ENCODE measurements at places on chromosomes 7 and 10.

DNA sequence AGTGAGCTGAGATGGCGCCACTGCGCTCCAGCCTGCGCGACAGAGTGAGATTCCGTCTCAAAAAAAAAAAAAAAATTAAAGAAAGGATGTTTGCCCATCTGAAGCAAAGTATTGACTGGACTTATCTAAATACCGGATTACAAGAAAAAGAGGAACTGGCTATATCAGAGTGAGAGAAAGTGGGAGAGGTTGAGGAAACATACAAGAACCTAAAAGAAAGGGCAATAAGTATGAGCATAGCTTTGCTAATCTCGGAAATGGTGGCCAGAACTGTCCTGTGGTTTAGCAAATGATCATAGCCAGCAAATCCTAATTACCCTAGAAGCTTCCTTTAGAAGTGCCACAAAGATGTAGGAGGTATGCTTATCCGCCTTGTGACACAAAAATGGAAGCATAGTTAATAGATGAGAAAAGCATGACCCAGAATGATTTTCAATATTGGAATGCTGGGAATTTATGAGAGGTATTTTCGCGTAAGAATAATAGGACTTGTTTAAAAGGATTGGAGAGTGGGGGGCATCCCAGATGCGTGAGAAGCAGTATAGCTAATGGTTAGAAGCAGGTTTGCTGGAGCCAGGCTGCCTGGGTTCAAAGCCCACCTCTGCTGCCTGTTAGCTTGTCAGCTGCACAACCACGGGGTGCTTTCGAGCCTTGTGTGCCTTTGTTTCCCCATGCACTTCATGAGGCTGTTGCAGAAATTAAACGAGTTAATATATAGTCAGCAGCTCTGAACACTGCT lies 1.2 kb upstream of the GTPBP4 start:
- no peak for DNase-seq

DNA sequence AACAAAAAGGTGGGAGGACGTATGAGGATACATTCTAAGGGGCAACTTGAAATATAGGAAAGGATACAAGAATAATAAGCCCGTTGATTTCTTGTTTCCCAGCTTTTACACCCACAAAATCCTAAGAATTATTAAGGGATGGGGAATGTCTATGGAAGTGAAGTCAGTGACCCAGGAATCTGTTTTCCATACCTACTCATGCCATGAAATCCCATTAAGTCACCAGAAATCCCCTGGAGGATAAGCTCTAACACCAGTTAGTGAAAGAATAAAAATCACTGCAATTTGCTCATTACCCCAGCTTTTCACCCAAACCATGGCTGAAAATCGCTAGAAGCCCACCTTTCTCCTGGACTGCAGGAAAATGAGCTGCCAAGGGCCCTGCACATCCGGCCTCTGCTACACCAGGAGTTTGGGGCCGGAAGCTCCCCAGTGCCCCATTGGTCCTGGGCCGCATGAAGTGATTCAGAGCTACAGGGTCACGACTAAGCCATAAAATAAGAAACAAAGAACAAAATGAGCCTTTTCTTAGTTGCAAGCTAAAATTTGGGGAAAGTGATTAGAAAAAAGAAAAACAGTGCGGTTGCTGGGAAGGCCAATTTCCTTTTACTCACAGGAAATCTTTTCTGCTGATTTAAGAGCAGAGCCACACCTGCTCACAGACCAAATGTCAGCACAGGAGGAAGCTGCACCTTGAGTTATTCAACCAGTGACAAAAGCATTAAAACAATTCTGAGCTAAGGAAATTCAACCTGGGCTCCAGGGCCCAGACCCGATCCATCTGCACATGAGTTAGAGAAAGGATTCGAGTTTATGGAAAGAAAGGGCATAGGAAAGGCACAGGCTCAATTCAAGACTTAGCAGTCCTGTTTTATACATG lies 40.3 kb downstream of the HIPK2 start:
- DNase-seq, result no peak

- DNase-seq, result no peak
Measured at GRCh38 chr7:4245866-4246470, 436.1 kb upstream of the FOXK1 start.

- no peak for DNase-seq
Measured at GRCh38 chr10:77409697-77410471, 227.7 kb downstream of the KCNMA1 start.

- DNase-seq, result no peak
Measured at GRCh38 chr7:49023345-49024328, 99.3 kb downstream of the CDC14C start.

GRCh38 chr10:79433324-79434222 lies 11.9 kb downstream of the ZCCHC24 start:
- no peak for DNase-seq
